Activated CD4-positive, alpha-beta T cell treated with anti-CD3 and anti-CD28 coated beads, Interleukin-2, amount 10 ng/mL, durations not matched to agents 7 days and 5 days (primary cell): ENCODE measurements at places on chromosomes 1 and 21.

DNA sequence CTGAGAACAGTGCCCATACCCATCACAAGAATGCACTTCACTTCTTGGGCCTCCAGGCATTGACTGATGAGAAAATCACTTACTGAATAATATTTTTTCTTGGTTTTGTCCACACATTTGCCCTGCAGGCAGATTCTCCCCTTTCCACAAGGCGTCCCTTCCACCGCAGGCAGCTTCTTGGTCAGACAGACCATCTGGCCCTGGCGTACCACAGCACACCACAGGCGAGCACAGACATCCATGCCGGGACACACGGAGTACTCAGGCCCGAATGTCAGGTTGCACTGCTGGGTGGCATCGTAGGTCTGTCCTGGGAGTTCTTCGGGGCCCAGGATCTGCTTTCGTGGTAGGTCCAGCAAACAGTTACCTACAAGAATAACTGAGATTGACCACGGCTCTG lies 32.5 kb downstream of the ADAMTS5 start:
- no peak for DNase-seq

DNA sequence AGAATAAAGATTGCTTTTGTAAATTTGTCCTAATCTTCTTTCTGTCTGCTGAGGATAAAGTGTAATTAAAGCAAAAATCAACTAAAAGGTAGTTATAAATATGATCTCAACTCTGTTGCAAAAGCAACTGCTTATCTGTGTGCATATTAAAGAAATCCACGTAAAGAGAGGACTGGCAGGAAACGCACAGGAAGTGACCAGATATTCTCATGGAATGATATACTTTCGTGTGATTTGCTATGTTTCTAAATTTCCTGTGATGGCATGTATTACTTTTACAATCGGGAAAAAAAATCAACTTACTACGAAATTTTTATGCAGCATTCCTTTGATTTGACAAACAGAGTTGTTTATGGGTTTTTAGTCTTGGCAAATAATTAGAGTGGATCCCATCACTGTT lies 75.4 kb downstream of the RGS2 start:
- no peak for DNase-seq

- DNase-seq: no peak
Measured at GRCh38 chr1:248404024-248404423, 1.2 kb downstream of the OR2T1 start.

GRCh38 chr1:98672189-98672588 lies 10.7 kb downstream of the SNX7 start:
- DNase-seq: no peak

DNA sequence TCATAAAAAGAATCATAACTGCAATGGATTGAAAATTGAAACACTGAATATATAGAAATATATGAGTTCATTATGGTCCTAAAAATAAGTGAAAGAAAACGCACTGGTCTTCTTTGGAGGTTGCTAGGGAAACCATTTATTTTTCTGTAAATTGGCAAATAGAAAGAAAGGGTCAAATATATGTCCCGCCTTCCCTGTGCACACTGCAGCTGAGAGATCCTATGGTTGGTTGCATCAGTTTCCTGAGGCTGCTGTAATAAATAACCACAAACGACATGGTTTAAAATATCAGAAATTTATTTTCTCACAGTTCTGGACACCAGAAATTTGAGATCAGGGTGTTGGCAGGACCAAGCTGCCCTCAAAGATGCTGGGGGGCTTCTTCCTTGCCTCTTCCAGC lies 35.0 kb downstream of the CA6 start:
- DNase-seq: no peak

DNA sequence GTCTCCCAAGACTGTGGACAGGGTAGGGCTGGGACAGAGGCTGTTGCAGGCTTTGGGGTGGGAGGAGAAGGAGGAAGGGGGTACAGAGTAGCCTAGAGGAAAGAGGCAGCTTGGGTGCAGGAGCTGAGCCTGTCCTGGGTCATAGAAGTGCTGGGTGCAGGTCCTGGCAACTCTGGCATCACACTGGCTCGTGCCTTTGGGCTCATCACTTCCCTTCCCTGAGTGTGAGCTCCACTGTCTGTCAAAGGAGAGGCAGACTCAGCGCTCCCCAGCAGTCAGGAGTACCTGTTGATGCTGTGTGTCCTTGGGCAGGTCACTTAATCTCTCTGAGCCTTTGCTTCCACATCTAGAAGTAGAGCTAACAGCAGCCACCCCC lies 157.1 kb downstream of the PTPRU start:
- no peak for DNase-seq

GRCh38 chr1:231630558-231631205 lies 4.1 kb downstream of the DISC1 start:
- no peak for DNase-seq

DNA sequence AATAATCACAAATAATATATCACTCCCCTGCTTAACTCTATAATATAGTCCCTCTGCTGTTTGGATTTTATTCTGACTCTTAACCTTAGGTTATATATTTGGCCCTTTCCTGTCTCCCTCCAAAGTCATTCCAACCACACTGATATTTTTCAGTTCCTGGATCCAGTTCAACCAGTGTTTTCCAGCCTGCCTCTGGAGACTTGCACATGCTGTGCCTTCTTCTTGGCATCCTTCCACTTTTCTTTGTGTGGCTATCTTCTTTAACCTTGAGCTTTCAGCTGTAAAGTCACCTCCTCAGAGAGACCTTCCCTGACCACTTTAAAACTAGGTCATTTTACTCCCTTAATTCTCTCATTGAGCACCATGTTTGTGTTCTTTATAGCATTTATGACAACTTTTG lies 19.4 kb downstream of the CERS2 start:
- DNase-seq: no peak

DNA sequence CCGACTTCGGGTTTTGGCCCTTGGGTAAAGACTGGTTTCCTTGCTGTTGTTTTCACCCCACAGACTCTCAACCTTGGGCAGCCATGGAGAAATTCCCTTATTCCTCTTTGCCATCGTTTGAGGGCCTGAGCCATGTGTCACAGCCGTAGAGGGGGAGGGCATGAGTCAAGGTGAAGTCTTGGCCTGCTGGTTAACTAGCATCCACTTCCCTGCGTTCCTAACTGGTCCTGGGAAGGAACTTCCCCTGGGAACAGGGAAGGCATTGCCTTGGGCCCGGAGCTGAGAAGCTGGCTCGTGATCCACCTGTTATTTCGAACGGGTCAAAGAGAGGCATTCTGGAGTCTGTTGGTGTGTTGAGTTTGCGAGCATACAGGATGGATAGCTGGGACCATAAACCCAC lies 464.9 kb downstream of the CAMTA1 start:
- no peak for DNase-seq
